ENCODE measurements at places on chromosomes 5 and 9. TPM values are rescaled to one million over a fixed set of nuclear protein-coding genes. Genes with fewer than 3 reads are reported as not detected.

CEL gene
- 0.57 TPM for total RNA-seq

- no peaks in the 10 kb centered on the region for H3K36me3 ChIP-seq
- no peak for DNase-seq
- no peak overlapping the region for H3K27ac ChIP-seq
- no peaks in the 10 kb centered on the region for H3K4me1 ChIP-seq
- no peaks in the 10 kb centered on the region for H3K27me3 ChIP-seq
Measured at GRCh38 chr5:168765551-168766425, 186.6 kb upstream of the PANK3 start.

GRCh38 chr9:95023217-95024003, 294.1 kb downstream of the FANCC start:
- H3K27me3 ChIP-seq, result no peaks in the 10 kb centered on the region
- H3K27ac ChIP-seq, result no peak overlapping the region
- no peaks in the 10 kb centered on the region for H3K36me3 ChIP-seq
- H3K4me1 ChIP-seq, result no peaks in the 10 kb centered on the region

DNA sequence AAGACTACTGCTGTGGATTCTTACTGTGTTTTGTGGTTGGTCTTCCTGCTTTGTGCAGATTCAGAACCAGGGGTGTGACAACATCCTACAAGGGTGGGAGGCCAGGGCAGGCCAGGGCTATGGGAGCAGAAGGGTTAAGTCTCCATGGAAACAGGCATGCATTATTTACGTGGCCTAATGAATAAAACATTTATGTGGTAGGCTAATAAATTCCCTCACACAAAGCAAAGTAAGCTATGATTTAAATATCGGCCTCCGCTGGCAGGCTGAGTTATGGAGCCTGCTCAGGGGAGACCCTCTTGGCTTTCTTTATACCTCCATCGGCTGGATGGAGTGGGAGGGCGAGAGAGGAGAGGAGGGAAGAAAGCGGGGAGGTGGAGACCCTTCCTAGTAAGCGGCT, 230.3 kb upstream of the MVB12B start:
- H3K27ac ChIP-seq, result no peak overlapping the region
- H3K4me3 ChIP-seq, result no peak overlapping the region
- no peaks in the 10 kb centered on the region for H3K4me1 ChIP-seq
- H3K27me3 ChIP-seq, result no peaks in the 10 kb centered on the region
- H3K36me3 ChIP-seq, result no peaks in the 10 kb centered on the region
- DNase-seq, result no peak

SELENOP gene
- not detected for total RNA-seq

CSNK1G3 gene
- total RNA-seq, result 140 TPM

PCDHA10 gene
- not detected for total RNA-seq

GRCh38 chr5:143464723-143465490, 61.4 kb upstream of the NR3C1 start:
- no peaks in the 10 kb centered on the region for H3K36me3 ChIP-seq
- no peak overlapping the region for H3K4me3 ChIP-seq
- H3K4me1 ChIP-seq, result no peaks in the 10 kb centered on the region
- H3K27me3 ChIP-seq, result no peaks in the 10 kb centered on the region

GRCh38 chr9:130336885-130337284, 71.3 kb downstream of the HMCN2 start:
- no peaks in the 10 kb centered on the region for H3K4me1 ChIP-seq
- H3K4me3 ChIP-seq, result no peak overlapping the region
- H3K27me3 ChIP-seq, result no peaks in the 10 kb centered on the region
- H3K27ac ChIP-seq, result no peak overlapping the region

DNA sequence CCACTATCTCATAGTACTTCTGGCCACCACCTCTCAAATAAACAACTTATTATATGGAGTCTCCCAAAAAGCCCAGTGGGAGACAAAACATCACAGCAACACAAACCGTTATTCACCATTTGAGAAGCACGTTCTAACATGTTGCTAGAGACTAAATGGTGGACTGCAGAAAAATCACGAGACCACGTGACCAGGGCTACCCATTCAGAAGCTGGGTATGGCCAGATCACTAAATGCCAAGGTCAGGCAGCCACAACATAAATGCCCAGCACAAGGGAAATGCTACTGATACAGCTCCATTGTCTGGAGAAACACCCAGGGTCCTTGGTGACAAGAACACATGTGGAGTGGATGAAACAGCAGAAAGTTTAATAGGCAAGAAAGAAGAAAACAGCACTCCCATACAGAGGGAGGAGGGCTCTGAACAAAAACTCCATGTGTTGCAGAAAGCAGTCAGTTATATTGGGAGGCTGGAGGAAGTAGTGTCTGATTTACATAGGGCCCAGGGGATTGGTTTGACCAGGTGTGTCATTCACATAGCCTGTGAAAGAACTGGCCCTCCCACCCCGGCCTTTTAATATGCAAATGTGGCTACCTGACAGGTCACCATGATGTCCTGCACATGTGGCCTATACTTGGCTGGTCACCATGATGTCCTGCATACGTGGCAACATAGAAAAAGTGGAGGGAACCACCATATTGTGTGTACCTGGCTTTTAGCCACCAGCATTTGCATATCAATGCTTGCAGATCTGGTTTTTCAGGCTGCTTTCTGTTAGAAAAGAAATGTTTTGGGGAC, 97.2 kb downstream of the TRIM36 start:
- H3K4me1 ChIP-seq, result peaks cover 6% of the 10 kb centered on the region
- no peaks in the 10 kb centered on the region for H3K27me3 ChIP-seq
- no peak overlapping the region for H3K4me3 ChIP-seq
- H3K36me3 ChIP-seq, result no peaks in the 10 kb centered on the region
- H3K27ac ChIP-seq, result no peak overlapping the region

ENC1 gene
- total RNA-seq, result 14.6 TPM

- no peaks in the 10 kb centered on the region for H3K4me1 ChIP-seq
- H3K4me3 ChIP-seq, result no peak overlapping the region
- DNase-seq, result no peak
- no peak overlapping the region for H3K27ac ChIP-seq
- H3K36me3 ChIP-seq, result no peaks in the 10 kb centered on the region
Measured at GRCh38 chr9:77616191-77616590, 31.9 kb downstream of the GNA14 start.

AHRR gene
- total RNA-seq, result 1.7 TPM

DNA sequence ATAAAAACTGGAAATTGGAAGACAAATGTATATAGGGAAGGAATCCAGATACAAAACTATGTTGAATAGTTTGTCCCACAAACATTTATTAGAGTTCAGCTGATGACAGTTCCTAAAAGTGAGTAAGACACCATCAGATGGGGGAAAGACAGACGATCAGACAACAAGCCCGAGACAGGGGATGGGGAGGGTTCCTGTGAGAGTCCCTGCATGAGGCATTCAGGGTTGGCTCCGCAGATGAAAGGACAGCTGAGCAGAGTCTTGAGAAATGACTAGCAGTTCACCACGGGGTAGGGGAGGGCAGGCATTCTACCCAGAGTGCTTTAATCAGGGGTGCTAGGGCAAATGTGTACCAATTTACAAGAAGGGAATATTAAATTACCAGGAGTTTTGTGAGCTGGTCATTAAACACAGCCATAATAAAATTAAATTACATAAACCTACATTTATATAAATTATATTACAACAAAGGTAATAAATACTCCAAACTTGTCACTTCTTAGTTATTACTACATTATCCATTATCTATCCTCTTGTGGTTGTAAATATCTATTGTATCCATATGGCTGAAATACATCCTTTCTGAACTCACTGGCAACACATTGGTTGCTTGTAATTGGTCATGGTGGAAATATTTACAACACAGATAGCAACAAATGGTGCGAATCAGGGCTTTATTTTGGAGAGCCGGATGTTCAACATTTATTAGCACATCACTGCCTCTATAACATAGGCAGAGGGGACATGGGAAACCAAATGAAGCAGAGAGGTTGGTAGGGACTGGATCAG, 27.8 kb downstream of the TNFSF15 start:
- no peak overlapping the region for H3K4me3 ChIP-seq
- no peaks in the 10 kb centered on the region for H3K36me3 ChIP-seq
- no peak overlapping the region for H3K27ac ChIP-seq
- no peak for DNase-seq
- peaks cover 50% of the 10 kb centered on the region for H3K27me3 ChIP-seq

GMCL2 gene
- not detected for total RNA-seq

GRCh38 chr9:136604823-136605525, 57.7 kb upstream of the EGFL7 start:
- peaks cover 6% of the 10 kb centered on the region for H3K4me1 ChIP-seq
- no peaks in the 10 kb centered on the region for H3K27me3 ChIP-seq
- DNase-seq, result no peak

DNA sequence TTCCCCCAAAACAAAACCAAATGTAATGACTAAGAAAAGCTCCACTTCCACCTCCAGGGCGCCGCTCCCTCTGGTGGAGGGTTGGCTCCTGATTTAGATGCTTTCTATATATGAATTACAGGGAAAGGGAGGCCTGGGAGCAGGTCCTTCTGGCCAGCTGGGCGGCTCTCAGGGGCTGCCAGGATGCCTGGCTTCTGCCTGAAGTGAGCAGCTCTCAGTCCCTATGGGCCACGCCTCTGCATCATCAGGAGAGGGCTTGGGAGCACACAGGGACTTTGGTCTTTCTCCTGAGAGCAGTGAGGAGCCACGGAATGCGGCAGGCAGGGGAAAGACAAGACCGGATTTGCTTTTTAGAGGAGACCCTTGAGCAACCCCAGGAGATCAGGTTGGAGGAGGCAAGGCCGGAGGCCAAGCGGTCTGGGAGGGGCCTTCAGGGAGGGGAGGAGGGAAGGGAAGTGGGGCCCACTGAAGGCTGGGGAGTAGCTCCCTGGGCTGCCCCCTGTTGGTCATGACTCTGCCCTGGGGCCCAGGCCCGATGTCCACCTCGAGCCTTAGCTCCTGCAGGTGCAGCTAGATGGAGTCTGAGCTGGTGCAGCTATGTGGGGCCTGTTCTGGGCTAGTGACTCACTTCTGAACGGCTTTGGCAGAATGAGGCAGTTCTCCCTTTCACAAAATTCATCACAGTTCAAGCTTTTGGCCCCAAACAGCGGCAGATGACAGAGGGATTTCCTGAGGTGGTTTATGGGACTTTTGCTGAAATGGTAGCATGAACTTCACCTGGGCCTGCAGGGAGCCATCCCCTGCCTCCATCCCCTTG, 11.3 kb upstream of the GRHPR start:
- peaks cover 84% of the 10 kb centered on the region for H3K4me1 ChIP-seq
- peak; percentile 59 for DNase-seq
- H3K36me3 ChIP-seq, result no peaks in the 10 kb centered on the region
- H3K27me3 ChIP-seq, result no peaks in the 10 kb centered on the region

GRCh38 chr9:133057553-133057952, 4.2 kb upstream of the CEL start:
- H3K27ac ChIP-seq, result no peak overlapping the region
- no peaks in the 10 kb centered on the region for H3K27me3 ChIP-seq
- H3K4me1 ChIP-seq, result peaks cover 9% of the 10 kb centered on the region
- H3K36me3 ChIP-seq, result peaks cover 38% of the 10 kb centered on the region
- DNase-seq, result no peak

DNA sequence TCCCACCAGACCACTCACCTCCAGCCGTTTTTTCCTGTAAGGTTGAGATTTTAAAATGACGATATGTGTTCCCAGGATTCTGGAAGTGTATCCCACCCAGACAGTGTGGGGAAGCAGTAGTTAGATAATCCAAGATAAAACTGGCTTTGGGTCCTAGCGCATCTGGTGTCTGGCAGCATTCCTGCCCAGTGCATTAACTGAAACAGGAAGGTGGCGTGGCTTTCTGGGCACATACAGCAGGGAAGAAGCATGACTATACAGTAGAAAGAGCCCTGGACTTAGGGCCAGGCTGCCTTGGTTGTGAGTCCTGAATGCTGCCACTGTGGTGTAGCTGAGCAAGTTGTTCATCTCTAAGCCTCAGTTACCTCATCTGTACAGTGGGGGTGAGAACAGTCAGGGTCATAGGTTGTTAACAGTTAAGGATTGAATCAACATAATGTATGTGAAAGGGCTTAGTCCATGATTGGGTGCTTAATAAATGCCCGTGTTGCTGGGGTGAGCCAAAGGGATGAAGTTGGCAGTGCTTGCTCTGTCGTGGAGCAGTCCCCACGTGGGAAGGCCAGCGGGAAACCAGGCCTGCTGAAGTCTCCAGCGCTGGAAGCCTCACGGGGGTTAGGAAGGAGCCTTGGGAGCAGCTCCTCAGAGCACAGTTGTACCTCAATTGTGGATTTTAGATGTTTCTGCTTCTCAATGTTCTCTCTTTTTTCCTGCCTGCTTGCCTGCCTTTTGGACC, 18.0 kb downstream of the CLTA start:
- peaks cover 92% of the 10 kb centered on the region for H3K36me3 ChIP-seq
- H3K27me3 ChIP-seq, result no peaks in the 10 kb centered on the region
- no peak overlapping the region for H3K4me3 ChIP-seq
- peak overlapping the region; percentile 32 for H3K27ac ChIP-seq
- no peaks in the 10 kb centered on the region for H3K4me1 ChIP-seq

INSYN2B gene
- total RNA-seq, result not detected

- DNase-seq, result peak; percentile 11
- H3K27ac ChIP-seq, result no peak overlapping the region
- H3K4me3 ChIP-seq, result no peak overlapping the region
- H3K4me1 ChIP-seq, result no peaks in the 10 kb centered on the region
Measured at GRCh38 chr9:119365291-119366027, 3.8 kb downstream of the BRINP1 start.

DNA sequence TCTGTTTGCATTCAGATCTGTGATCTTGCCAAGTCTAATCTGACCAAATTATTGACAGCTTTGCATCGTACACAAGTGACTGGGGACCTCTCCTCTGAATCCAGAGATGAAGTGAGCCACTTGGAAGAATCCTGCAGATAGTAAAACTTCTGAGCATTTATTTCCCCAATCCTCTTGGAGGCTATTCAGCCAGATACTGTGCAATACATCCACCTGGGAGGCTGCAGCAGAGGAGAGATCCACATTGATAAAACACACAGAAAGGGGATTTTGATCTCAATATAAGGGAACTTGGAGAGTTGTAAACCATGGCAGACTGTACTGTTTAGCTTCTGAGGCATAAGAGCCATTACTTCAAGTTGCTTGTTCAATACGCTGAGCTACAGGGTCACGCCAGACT, 654.6 kb downstream of the MTRR start:
- no peak overlapping the region for H3K4me3 ChIP-seq
- H3K27ac ChIP-seq, result no peak overlapping the region
- no peaks in the 10 kb centered on the region for H3K27me3 ChIP-seq
- no peak for DNase-seq
- H3K4me1 ChIP-seq, result no peaks in the 10 kb centered on the region

DNA sequence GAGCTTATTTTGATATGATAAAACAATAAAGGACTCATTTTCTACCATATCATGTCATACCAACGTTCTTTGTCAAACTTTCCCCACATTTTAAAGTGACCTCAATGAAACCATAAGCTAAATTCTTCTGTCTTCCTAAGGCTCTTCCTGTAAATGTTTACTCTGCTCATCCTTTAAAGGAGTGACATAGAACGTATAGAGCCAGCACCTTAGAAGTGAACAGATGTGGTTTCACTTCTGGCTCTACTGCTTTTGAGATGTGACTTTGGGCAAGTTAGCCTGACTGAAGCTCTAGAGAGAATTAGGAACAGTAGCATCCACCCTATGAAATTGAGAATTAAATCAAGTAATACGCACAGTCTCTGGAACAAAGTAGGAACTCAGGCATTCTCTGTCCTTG, 24.1 kb downstream of the SAR1B start:
- H3K4me1 ChIP-seq, result no peaks in the 10 kb centered on the region
- peaks cover 5% of the 10 kb centered on the region for H3K36me3 ChIP-seq
- no peak overlapping the region for H3K4me3 ChIP-seq
- DNase-seq, result no peak
- no peak overlapping the region for H3K27ac ChIP-seq
- no peaks in the 10 kb centered on the region for H3K27me3 ChIP-seq
